ENCODE measurements at places on chromosomes 13 and 19. TPM values are rescaled to one million over a fixed set of nuclear protein-coding genes. Genes with fewer than 3 reads are reported as not detected.

FXYD1 gene
- not detected for total RNA-seq

METTL21C gene
- not detected for total RNA-seq

ADAMTS10 gene
- total RNA-seq = not detected

DNA sequence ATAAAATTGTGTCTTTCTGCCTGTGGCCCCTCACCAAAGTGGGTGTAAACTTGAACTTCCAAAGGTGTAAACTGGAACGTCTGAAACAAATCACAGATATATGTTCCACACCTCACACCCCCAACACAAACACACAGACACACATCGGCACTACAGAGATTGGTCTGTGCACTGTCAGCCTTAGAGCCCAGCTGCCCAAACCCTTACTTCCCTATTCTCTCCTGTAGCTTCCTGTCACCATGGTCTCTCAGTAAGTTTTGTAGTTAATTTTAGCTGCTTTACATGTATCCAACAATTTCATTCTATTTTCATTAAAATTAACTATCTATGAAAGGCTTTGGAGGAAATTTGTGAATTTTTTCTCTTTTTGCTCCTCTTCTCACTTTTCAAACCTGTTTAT is 5.4 kb downstream of the TM9SF2 start:
- DNase-seq = no peak

GRCh38 chr19:1090731-1091543 is 4.2 kb downstream of the POLR2E start:
- no peak for DNase-seq

GRCh38 chr13:59343993-59344822 is 819.5 kb downstream of the DIAPH3 start:
- DNase-seq = no peak

GRCh38 chr13:94950303-94950702 is 238.0 kb upstream of the SOX21 start:
- DNase-seq = no peak

DNA sequence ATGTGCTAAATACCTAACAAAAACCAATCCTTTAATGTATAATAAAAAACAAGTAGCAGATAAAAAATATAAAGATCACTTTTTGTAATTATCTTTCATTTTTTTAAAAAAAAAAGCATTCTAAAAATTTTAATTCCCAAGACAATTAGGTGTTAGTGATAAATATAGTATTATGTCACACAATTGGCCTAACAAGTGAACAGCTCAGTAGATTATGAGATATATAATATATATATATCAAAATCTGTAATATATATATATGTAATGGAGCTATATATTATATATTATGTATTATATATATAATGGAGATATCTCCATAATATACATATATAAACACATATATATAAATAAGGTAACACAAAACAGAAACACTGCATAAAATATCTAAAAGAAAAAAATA is 1531.1 kb upstream of the MIR17HG start:
- no peak for DNase-seq

- DNase-seq = no peak
These were observed 17.1 kb upstream of the IGLON5 start for GRCh38 chr19:51294211-51294976.

DNA sequence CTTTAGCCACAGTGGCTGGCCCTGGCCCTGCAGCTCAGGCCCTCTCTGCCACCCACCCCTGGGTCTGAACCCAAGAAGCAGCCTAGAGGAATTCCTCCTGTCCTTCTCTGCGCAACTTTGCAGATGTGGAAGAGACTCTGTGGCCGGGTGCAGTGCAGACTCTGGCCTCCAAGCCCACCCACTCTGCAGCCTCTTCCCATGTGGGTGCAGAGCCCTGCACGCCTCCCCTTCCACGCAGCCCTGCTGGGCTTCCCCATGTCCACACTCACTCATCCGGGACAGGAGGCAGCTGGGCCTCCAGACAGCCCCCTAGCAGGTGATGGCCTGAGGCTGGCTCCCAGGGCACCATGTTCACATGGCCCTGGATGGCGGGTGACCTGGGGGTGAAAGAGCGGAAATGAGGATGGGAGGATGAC is 2.5 kb downstream of the TEX29 start:
- no peak for DNase-seq

- peak; percentile 64 for DNase-seq
These were observed 46.1 kb downstream of the LATS2 start for GRCh38 chr13:21015284-21015683.

Data from bronchial epithelial cell (primary cell).